ENCODE measurements at places on chromosomes 12 and 14.

- no peak for DNase-seq
These were observed 102.8 kb upstream of the RASSF8 start for GRCh38 chr12:25855716-25856115.

- DNase-seq: no peak
These were observed 811 bp upstream of the INF2 start for GRCh38 chr14:104688505-104689108.

DNA sequence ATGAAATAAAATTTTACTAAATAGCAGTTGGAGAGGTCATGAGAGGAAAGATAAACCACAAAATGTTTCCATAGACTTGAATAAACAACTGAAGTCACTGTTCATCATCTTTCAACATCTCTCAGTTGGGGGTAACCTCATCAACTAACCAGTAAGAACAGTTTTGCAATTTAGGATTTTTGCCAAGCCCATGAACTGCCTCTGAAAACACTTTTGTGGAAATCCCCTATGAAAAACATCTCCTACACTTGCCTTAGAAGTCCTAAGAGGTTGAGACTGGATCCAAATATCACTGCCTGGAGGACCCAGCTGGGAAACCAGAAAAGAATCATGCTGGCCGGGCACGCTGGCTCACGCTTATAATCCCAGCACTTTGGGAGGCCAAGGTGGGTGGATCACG lies 273.1 kb downstream of the C12orf50 start:
- DNase-seq: no peak

GRCh38 chr12:69161829-69162228 lies 77.5 kb upstream of the CPSF6 start:
- no peak for DNase-seq

- DNase-seq: no peak
These were observed 96.9 kb upstream of the PMCH start for GRCh38 chr12:102294568-102294967.

Measured in activated CD8-positive, alpha-beta memory T cell treated with anti-CD3 and anti-CD28 coated beads for 1 hour (primary cell).